ENCODE measurements at places on chromosomes 1 and 21.

DNA sequence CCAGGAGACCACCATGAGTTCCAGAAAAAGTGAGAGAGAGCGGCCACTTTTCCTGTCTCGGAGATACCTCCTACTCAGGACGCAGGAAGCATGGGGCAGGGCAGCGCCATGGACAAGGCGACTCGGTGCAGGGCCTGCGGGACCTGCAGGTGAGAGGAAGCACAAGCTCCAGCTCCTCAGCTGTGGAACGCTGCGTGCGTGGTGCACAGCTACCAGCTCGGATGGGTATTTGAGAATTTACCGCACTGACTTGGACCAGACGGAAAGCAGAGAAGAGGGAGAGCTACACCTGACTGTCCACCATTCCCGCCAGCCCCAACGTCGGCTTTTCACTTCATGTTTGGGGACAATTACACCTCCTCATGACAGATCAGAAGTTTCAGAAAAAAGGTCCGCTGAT is 8.2 kb upstream of the CDK11A start:
- no peak for DNase-seq

GRCh38 chr21:20108016-20108415 is 890.2 kb upstream of the NCAM2 start:
- DNase-seq: no peak

- no peak for DNase-seq
Measured at GRCh38 chr21:26845066-26845758, at the start of gene ADAMTS1. TSS of gene ADAMTS1 (minus strand) at chr21:26845409. CDS start at chr21:26844954, 455 bp downstream.

GRCh38 chr1:206560007-206560716 is 52.1 kb downstream of the EIF2D start:
- DNase-seq: no peak

DNA sequence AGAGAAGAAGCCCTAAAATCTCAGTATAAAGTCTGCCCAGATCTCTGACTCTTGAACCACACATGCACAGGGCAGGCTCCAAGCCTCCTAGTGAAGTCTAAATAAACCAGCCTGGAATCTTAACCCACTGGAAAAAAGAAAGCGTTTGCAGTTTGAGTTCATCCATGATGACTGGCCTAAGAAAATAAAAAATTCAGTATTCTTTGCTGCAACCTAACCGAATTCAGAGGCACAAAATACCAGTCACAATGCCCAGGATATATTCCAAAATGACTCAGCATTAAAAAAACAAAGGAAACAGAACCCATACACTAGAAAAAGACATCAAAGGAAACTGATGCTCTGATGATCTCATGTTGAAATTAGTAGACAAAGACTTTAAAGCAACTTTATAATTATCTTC is 269.2 kb downstream of the SDCCAG8 start:
- no peak for DNase-seq
